NCI-H1694 treated with DMSO at 0.1 percent for 48 hours (cell line): ENCODE measurements at places on chromosomes 2 and 18.

DNA sequence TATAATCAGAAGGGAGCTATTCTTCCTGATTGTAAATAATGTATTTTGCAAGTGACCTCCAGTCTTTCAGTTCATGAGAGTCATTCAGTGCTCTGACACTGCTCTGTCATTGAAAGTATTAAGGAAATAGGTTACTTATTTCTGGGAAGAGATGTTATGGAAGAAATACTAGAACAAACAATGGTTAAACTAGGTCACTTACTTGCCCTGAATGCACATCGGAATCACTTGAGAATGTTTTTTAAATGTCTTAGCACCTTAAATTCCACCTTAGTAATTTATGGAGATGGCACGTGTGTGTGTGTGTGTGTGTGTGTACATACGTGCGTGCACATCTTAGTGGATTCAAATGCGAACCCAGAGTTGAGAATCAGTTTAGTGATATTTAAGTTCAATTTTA lies 126.6 kb upstream of the KCNH7 start:
- no peak for DNase-seq

- peak; percentile 58 for DNase-seq
These were observed 58.6 kb downstream of the KCNG2 start for GRCh38 chr18:79856119-79857007.

- DNase-seq: no peak
These were observed 11.7 kb upstream of the CNGA3 start for GRCh38 chr2:98334439-98335078.

DNA sequence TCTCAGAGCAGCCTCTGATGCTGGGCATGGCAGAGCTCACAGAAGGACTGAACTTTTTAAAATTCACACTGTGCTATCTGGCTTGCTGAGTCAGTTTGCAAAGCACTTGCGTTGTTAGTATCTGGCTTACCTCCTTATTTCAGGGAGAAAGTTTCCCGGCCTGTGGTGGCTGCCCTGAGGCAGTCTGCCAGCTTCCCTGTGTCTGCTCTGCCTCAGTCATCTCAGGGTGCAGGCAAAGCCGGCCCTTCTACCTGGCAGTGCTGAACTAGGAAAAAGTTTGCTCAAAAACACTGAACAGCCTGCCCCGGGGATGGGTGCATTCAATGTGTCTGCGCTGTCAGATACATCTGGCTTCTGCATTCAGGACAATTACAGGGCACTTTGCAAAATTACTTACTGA lies 90.2 kb upstream of the UXS1 start:
- no peak for DNase-seq

DNA sequence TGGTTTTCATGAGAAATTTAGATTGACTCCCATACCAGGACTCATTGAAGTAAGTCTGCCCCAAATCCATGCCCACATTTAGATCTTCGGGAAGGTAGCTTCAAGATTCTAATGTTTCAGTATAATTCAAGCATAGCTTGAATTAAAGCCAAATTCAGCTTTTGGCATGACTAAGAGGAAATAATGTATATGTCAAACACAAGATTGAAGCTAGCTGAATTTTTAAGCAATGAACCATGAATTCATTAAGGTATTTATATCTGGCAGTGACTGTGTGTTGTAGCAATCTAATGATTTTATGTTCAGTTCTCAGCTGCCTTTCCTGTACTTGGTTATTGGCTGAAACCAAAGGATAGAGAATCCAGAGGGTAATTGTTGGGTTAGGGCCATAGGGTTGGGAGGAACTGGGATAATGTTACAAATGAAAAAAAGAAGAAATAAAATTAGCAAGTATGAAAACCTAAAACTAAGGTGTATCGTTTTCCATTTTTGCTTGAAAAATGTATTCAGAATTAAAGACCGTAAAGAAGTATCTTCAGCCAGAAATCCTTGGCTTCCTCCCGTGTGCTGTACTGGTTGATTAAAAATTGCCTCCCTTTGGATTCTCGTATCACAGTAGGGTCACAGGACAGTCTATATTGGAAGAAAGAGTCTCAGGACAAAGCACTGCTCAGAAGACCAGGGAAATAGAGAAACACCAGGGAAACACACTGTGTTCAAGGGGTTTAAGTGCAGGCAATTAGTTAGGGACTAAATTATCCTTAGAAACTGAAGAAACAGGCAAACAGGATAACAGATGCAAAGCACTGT lies 119.0 kb upstream of the FN1 start:
- no peak for DNase-seq

DNA sequence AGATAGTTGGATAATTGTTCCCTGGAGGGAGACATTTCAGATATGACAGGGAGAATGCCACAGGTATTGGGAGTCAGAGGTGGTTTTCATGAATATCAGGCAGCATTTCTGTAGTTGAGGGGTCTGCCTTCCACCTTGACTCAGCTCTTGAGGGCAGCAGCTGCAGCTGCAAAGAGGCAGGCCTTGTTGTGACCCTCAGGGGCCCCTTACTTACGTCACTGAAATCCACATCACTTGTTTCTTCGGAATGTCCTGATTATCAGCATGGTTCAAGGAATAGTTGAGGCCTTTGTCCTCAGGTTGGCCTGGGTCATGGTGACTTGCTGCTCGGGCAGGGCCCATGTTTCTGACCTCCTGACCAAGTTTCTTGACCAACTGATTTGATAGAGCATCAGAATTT lies 46.9 kb downstream of the TMEM17 start:
- no peak for DNase-seq

DNA sequence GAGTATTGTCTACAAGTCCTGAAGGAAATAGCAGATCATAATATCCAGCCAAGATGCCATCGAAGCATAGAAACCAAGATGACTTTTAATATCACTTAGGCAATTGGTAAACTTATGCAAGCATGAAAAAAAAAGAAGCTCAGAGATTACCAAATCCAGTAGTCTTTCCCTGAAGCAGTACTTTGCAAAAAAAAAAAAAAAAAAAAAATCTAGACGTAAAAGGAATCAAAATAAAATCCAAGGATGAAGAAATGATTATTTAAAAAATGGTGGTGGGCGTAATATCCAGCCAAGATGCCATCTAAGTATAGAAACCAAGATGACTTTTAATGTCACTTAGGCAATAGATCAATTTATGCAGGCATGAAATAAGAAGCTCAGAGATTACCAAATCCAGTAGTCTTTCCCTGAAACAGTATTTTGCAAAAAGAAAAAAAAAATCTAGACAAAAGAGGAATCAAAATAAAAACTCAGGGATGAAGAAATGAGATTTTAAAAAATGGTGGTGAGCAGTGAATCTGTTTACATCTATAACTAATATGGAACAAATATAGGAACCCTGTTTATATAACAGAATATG lies 108.8 kb downstream of the GYPC start:
- no peak for DNase-seq

DNA sequence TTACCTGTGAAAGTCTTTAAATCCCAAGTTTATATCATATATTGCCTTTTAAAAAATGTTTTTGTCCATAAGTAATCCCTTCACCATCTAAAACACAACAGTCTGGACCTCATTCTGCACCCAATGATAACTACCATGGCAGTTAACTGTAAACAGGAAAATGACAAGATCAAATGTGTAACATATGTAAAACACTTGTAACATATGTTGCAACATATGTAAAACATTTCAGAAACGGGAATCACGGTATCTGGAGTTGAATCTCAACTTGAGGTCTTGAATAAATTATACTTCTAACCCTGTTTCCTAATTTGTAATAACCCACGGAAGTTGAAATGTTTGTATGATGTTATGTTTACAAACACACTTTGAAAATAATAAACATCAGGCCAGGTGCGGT lies 6.2 kb downstream of the LRPPRC start:
- no peak for DNase-seq

DNA sequence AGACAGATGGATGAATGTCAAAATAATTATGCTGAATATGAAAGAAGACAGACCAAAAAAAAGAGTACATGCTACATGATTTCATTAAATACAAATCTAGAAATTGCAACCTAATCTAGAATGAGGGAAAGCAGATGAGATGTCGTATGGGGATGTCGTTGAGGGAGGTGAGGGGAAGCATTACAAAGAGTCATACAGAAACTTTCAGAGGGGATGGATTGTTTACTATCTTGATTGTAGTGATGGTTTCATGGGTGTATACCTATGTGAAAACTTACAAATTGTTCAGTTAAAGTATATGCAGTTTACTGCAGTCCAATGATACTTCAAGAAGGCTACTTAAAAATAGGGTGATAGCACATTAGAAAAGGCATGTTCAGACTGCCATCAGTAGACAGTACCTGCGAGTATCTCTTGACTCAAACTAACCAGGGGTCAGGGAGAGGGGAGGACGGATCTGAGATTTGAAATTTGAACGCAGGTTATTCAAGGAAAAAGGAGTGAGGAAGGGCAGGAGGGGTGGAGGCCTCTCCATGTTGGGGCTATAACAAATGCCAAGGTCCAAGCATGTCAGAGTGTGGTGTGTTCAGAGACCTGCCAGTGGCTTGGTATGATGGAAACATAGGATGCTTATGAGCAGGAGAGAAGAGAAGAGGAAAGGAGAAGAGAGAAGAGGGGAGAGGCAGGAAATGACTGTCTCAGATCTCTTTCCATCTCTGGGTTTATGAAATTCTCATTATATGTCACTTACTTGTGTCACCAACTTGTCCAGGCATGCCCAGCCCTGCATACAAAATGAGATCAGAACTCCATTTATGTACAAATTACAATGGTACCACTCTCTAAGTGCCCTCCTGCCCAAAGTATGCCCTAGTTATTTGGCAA lies 257.3 kb upstream of the CXCR4 start:
- no peak for DNase-seq

DNA sequence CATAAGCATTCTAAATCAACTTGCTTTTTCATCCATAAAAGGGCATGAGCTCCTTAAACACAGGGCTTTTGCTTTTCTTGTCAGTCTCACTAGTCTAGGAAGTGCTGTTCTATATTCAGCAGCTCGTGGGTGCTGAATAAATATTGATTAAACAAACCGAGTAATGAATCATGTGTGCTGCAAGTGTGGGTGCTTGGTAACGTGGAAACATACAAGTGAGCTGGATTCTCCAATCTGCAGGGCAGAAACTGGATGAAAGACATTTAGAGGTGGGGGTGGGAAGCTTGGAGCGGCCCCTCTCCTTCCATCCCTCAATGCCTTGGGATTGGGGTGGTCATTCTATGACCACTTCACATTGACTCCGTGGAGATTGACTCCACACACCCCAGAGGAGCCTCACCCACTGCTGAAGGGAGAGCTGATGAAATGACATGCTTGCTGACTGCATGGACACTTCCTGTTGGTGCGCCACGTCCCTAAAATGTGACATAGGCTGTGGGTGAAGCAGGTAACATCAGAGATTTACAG lies 114.6 kb downstream of the DOCK10 start:
- no peak for DNase-seq

GRCh38 chr2:242058116-242058680 lies 188.7 kb downstream of the RTP5 start:
- DNase-seq: no peak

DNA sequence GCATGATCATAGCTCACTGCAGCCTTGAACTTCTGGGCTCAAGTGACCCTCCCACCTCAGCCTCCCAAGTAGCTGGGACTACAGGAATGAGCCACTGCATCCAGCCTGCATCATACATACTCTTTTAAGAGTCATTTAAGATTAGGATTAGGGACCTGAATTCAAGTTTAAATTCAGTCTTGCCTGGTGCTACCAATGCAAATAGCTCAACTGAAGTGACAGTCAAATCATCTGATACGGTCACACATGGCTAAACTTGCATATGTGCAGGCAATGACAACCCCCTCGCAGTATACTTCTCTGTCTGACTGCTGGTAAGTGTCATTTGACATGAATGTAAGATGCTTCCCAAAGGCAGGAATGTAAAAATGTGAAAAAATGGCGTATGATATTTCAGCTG lies 31.8 kb upstream of the TMEM131 start:
- DNase-seq: no peak

DNA sequence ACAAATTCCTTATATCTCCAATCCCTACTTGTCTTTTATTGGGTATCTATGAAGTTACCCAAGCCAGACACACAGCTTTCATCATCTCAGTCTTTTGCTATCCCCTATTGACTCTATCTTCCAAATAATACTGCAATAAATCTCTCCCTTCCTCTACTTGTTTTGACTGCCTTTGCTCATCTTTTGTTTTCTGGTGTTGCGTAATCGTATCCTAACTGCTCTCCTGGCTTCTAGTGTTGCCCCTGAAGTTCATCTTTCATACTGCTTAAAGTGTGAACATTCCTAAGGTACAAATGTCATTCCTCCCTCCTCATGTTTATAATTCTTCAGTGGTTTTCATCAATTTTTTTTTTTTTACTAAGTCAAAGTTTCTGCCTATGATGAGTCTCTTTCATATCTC lies 491.3 kb upstream of the DCC start:
- DNase-seq: no peak

GRCh38 chr2:31334311-31335026 lies 80.1 kb downstream of the XDH start:
- DNase-seq: no peak

- DNase-seq: no peak
These were observed 29.2 kb downstream of the SPATS2L start for GRCh38 chr2:200335657-200336056.

- no peak for DNase-seq
These were observed 10.2 kb downstream of the LRRFIP1 start for GRCh38 chr2:237637429-237638135.

DNA sequence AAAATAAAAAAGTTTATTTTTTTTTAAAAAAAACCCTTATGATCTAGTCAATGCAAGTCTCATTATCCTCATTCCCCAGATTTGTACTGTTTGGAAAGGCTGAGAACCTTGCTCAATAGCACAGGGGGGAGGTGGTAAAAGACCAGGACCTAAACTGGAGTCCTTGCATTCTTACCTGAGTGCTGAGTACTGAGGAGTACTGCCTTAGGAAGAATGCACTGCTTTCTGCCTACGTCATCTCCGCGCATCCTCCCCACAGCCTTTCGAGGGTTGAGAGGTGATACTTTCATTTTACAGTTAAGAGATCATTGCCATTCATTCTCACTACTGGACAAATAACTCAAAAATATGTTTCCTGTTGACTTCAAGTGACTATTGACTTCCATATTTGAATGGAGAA lies 73.8 kb downstream of the MAP3K20 start:
- no peak for DNase-seq
